ENCODE measurements at places on chromosomes 4 and X. TPM values are rescaled to one million over a fixed set of nuclear protein-coding genes. Genes with fewer than 3 reads are reported as not detected.
A peak's percentile ranks its signal among the peaks of the same experiment; 100 is the strongest.

DNA sequence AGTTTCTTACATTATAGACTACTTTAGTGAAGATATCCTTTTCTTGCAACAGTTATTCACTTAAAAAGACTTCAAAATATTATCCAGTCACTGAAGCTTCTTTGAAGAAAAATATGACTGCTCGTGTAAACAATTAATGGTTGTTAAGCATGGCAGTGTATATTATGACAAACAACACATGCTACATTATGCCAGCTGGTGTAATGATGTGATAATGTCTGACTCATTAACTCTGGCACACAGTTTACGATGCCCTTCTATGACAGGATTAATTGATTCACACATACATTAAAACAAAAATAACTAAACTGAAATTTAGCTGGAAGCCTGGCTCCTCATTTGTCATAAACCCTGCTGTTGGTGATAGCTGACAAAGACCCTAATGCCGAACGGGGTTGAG lies 22.4 kb downstream of the GK2 start:
- H3K4me3 ChIP-seq, result no peak overlapping the region
- no peaks in the 10 kb centered on the region for H3K4me1 ChIP-seq
- DNase-seq, result no peak
- no peak overlapping the region for H3K27ac ChIP-seq

DNA sequence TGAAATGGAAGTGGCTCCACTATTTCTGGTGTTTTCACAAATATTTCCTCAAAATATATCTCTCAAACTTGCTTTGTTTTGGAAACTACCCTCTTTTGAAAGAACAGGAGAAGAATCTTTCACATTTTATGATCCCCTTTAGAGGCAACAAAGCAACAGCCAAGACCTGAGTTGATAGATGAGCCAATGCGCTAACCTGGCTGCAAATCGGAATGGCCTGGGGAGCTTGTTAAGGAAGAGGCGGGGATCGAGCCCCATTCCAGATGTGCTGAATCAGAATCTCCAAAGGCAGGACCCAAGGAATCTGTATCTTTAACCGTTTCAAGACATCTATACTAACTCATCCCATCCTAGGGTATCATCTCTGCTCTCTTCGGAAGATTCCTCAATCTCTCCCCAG lies 181.3 kb downstream of the GPC3 start:
- no peaks in the 10 kb centered on the region for H3K27me3 ChIP-seq
- no peak overlapping the region for H3K4me3 ChIP-seq
- no peak for DNase-seq
- H3K27ac ChIP-seq, result no peak overlapping the region
- no peaks in the 10 kb centered on the region for H3K36me3 ChIP-seq

GRCh38 chr4:8461086-8461485 lies 20.5 kb downstream of the TRMT44 start:
- H3K4me1 ChIP-seq, result no peaks in the 10 kb centered on the region
- no peak overlapping the region for H3K27ac ChIP-seq
- no peak overlapping the region for H3K4me3 ChIP-seq
- no peaks in the 10 kb centered on the region for H3K27me3 ChIP-seq
- no peak for DNase-seq
- H3K36me3 ChIP-seq, result peaks cover 8% of the 10 kb centered on the region

DNA sequence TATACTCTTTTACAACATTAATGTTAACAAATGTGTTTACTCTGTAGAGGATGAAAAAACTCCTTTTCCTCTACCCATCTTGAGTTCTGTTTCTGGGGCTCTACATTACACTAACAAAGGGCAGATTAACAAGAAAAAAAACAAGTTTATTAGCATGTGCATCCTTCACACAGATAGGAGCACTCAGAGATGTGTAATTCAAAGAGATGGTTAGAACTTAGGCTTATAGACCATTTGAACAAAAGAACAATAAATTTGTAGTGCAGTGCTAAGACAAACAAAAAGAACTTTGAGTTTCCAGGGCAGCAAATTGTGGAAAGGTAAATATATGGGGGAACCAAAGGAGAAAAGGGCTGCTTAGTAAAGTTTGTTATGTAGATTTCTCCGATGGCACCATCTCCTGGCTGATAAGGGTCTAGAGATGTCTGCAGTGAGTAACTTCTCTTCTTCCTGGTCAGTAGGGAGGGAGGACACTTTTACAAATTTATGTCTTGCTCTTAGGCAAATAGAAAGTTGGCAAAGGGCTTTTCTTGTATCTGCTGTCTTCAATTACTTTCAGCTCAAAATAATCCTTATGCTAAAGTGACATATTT lies 1249.9 kb upstream of the TENM3 start:
- H3K36me3 ChIP-seq, result no peaks in the 10 kb centered on the region
- no peaks in the 10 kb centered on the region for H3K27me3 ChIP-seq
- no peak overlapping the region for H3K4me3 ChIP-seq
- no peak overlapping the region for H3K27ac ChIP-seq

DNA sequence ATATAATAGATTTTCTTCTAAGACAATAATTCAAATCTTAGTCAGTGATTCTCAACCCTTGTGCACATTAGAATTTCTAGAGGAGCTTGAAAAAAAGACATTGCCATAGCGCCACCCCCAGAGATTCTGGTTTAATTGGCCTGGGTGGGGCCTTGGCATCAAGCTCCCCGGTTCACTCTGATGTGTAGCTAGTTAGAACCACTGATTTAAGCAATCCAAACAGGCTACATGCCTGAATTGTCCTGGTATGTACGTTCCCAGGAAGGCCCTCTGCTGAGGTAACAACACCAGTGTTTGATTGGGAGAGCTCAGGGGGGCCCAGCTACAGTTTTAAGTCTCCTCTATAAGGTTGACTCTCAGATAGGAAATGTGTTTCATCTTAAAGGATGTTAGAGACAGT lies 1.3 kb upstream of the ATP10D start:
- H3K4me1 ChIP-seq, result peaks cover 8% of the 10 kb centered on the region
- H3K36me3 ChIP-seq, result no peaks in the 10 kb centered on the region
- H3K27ac ChIP-seq, result no peak overlapping the region
- no peak for DNase-seq
- H3K27me3 ChIP-seq, result no peaks in the 10 kb centered on the region

DNA sequence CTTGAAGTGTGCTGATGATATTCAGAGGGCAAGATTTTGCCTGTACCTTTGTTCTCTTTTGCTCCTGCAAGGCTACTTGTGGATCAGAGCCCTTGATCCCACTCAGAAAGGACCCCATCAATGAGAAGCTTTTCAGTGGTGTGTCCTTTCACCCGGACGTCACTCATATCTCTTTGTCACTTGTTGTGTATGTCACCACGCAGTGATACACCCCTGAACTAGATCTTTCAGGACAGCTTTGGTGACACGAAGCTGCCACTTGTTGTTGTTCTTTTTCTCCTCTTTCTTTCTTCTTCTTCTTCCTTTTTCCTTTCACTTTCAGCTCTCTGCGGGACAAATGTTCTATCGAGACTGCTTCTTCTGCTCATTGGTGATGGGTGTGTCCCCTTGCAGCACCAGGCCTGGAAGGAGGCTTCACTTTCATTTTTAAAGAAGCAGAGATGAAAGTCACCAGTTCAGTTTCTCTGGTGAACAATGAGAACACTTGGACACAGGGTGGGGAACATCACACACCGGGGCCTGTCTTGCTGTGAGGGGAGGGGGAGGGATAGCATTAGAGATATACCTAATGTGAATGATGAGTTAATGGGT lies 83.6 kb downstream of the NBDY start:
- no peaks in the 10 kb centered on the region for H3K36me3 ChIP-seq
- no peak overlapping the region for H3K27ac ChIP-seq
- no peaks in the 10 kb centered on the region for H3K27me3 ChIP-seq
- DNase-seq, result peak; percentile 24

- DNase-seq, result peak; percentile 1
- H3K36me3 ChIP-seq, result no peaks in the 10 kb centered on the region
- H3K4me1 ChIP-seq, result no peaks in the 10 kb centered on the region
- H3K4me3 ChIP-seq, result peak overlapping the region; percentile 27
- no peaks in the 10 kb centered on the region for H3K27me3 ChIP-seq
Observed at GRCh38 chrX:103330681-103331288, 746 bp downstream of the TCEAL7 start.

Gene CXCL9
- polyA plus RNA-seq, result not detected

GRCh38 chr4:29536745-29537144 lies 1183.4 kb upstream of the PCDH7 start:
- H3K4me3 ChIP-seq, result no peak overlapping the region
- H3K4me1 ChIP-seq, result no peaks in the 10 kb centered on the region
- no peaks in the 10 kb centered on the region for H3K27me3 ChIP-seq
- DNase-seq, result no peak
- H3K27ac ChIP-seq, result no peak overlapping the region

DNA sequence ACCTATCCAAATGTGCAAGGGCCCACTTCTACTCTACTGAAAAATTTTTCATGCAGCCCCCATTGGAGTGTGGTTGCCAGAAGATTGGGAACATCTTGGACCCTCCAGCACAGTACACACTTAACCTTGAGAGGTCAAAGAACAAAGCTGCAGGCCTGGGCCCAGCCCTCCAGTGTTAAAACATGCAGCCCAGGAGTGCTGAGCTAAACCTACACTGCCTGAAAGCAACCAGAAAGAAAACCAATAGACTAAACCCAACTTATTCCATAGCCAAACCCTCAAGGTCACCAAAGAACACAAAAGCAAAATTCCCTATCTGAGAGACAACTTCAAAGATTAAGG lies 47.9 kb downstream of the TECRL start:
- no peaks in the 10 kb centered on the region for H3K4me1 ChIP-seq
- H3K4me3 ChIP-seq, result no peak overlapping the region
- H3K27me3 ChIP-seq, result no peaks in the 10 kb centered on the region
- no peak for DNase-seq
- no peak overlapping the region for H3K27ac ChIP-seq

DNA sequence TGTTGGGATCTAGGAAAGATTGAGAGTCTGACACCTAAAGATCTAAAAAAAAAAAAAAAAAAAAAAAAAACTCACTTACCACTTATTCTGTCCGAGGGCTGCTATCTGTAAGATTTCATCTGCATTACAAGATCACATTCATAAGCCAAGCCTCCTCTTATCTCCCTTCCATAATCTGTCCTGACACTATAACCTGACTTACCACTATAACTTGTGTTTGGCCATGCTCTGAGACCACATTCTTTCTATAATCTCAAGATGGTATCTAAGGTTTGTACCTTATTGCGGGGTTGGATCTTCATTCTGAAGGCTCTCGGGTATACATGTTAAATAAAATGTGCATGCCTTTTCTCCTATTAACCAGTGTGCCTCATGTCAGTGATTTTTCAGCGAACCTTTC lies 144.4 kb downstream of the MAGEB17 start:
- no peaks in the 10 kb centered on the region for H3K36me3 ChIP-seq
- H3K27me3 ChIP-seq, result no peaks in the 10 kb centered on the region
- no peak for DNase-seq
- no peak overlapping the region for H3K27ac ChIP-seq
- no peak overlapping the region for H3K4me3 ChIP-seq

- peak; percentile 43 for DNase-seq
- no peak overlapping the region for H3K4me3 ChIP-seq
- H3K27me3 ChIP-seq, result no peaks in the 10 kb centered on the region
- H3K27ac ChIP-seq, result no peak overlapping the region
- H3K4me1 ChIP-seq, result no peaks in the 10 kb centered on the region
- H3K36me3 ChIP-seq, result no peaks in the 10 kb centered on the region
Observed at GRCh38 chr4:184250795-184251669, 33.4 kb upstream of the ENPP6 start.

DNA sequence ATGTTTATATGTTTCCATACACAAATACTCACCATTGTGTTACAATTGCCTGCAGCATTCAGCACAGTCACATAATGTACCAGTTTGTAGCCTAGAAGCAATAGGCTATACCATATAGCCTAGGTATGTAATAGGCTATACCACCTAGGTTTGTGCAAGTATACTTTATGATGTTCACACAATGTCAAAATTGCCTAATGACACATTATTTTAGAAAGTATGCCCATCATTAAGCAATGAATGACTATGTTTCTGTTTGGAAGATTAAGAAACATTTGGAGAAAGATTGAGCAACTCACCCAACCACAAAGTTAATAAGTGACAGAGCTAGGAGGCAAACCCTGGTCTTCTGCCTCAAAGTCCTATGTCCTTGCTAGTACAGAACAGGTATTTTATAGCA lies 96.8 kb upstream of the GRIA3 start:
- no peak overlapping the region for H3K27ac ChIP-seq
- H3K4me1 ChIP-seq, result no peaks in the 10 kb centered on the region

Gene NDST3
- polyA plus RNA-seq, result 0.12 TPM

GRCh38 chr4:108483079-108483478 lies 137.3 kb upstream of the RPL34 start:
- H3K36me3 ChIP-seq, result no peaks in the 10 kb centered on the region
- no peaks in the 10 kb centered on the region for H3K27me3 ChIP-seq
- peaks cover 2% of the 10 kb centered on the region for H3K4me1 ChIP-seq
- H3K4me3 ChIP-seq, result no peak overlapping the region

Gene GALNTL6
- not detected for polyA plus RNA-seq

Gene PCGF3
- polyA plus RNA-seq, result 24.8 TPM

- no peaks in the 10 kb centered on the region for H3K27me3 ChIP-seq
- no peak overlapping the region for H3K4me3 ChIP-seq
- H3K27ac ChIP-seq, result no peak overlapping the region
Observed at GRCh38 chrX:139538907-139539790, 8.6 kb downstream of the F9 start.

- H3K27ac ChIP-seq, result no peak overlapping the region
- no peak overlapping the region for H3K4me3 ChIP-seq
- no peaks in the 10 kb centered on the region for H3K27me3 ChIP-seq
- no peak for DNase-seq
- H3K4me1 ChIP-seq, result no peaks in the 10 kb centered on the region
- no peaks in the 10 kb centered on the region for H3K36me3 ChIP-seq
Observed at GRCh38 chrX:63920875-63921274, 135.9 kb upstream of the ARHGEF9 start.

Gene NSG1
- 1.1 TPM for polyA plus RNA-seq

Gene KIAA1210
- polyA plus RNA-seq, result not detected

GRCh38 chr4:163988865-163989264 lies 494.4 kb downstream of the TMA16 start:
- no peaks in the 10 kb centered on the region for H3K4me1 ChIP-seq
- H3K27ac ChIP-seq, result no peak overlapping the region
- H3K4me3 ChIP-seq, result no peak overlapping the region
- H3K27me3 ChIP-seq, result no peaks in the 10 kb centered on the region

DNA sequence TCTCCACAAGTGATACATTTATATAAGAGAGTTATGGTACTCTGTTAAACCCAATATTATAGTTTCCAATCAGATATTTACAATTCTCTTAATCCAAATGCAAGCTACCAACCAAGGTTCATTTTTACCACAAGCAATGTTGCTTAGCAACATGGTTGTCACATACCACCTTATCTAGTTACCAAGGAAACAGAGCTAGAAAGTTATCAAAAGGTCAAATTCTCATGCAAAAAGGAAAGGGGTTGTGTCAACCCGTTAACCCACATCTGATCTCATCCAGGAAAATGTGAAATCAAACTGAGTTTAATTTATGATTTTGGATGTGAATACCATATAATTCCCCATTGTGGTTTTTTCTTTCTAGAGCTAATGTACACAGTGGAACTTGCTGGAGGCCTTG lies 274.1 kb upstream of the MAGEB2 start:
- H3K27ac ChIP-seq, result no peak overlapping the region
- peak; percentile 29 for DNase-seq
- no peak overlapping the region for H3K4me3 ChIP-seq

GRCh38 chr4:1323635-1324442 lies 23.2 kb upstream of the UVSSA start:
- no peaks in the 10 kb centered on the region for H3K27me3 ChIP-seq
- peak overlapping the region; percentile 85 for H3K27ac ChIP-seq
- no peaks in the 10 kb centered on the region for H3K4me1 ChIP-seq
- DNase-seq, result peak; percentile 93
- no peak overlapping the region for H3K4me3 ChIP-seq

Gene SORCS2
- 0.21 TPM for polyA plus RNA-seq

GRCh38 chr4:41619161-41619560 lies 81.2 kb downstream of the LIMCH1 start:
- H3K27ac ChIP-seq, result no peak overlapping the region
- no peaks in the 10 kb centered on the region for H3K36me3 ChIP-seq
- no peak for DNase-seq
- no peaks in the 10 kb centered on the region for H3K27me3 ChIP-seq
